ENCODE measurements at places on chromosomes 3 and 15.

- DNase-seq = no peak
Measured at GRCh38 chr3:163879172-163879571, 1199.1 kb downstream of the SI start.

- no peak for DNase-seq
Measured at GRCh38 chr3:112302881-112303763, 9.1 kb upstream of the SLC9C1 start.

DNA sequence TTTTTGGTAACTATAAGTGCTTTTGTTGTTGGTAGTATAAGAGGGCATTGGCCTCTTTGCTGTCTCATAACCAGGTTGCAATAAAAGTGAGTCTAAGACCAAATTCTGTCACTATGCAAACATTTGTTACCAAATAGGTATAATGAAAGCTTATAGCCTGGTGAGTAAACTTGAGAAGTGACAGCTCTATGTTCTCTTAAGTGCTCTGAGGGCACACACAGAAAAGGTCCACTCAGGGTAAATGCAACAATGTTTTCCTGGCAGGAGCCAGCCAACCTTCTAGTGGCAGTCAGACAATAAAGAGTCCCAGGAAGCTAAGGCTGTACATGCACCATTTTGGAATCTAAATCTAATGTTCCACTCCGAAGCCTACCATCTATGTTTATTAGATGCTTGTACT, 262.1 kb upstream of the TGFBR2 start:
- no peak for DNase-seq

GRCh38 chr3:31621314-31621713, 88.6 kb downstream of the STT3B start:
- DNase-seq = no peak

GRCh38 chr15:62153228-62153627, 11.9 kb downstream of the C2CD4B start:
- no peak for DNase-seq

DNA sequence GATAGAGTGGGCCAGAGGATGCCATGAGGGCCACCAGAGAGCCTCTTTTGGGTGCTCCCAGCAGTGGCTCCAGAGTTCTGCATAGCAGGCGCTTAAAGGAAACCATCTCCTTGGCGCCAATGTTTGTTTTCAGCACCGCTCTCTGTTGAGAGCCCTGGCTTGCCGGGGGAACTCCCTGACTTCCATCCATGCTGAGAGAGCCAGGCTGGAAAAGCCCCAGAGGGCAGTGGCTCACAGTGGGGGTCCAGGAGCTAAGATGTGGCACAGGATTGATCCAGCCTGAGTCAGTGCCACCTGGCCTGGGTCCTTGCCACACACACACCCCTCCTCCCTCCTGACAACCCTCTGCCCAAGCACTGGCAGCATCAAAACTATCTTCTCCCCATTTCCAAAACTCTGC, 50.4 kb upstream of the HACD2 start:
- DNase-seq = no peak

GRCh38 chr15:91553196-91553854, 300.2 kb upstream of the SLCO3A1 start:
- no peak for DNase-seq

- DNase-seq = no peak
Measured at GRCh38 chr3:114155370-114155821, 23.5 kb downstream of the DRD3 start.

DNA sequence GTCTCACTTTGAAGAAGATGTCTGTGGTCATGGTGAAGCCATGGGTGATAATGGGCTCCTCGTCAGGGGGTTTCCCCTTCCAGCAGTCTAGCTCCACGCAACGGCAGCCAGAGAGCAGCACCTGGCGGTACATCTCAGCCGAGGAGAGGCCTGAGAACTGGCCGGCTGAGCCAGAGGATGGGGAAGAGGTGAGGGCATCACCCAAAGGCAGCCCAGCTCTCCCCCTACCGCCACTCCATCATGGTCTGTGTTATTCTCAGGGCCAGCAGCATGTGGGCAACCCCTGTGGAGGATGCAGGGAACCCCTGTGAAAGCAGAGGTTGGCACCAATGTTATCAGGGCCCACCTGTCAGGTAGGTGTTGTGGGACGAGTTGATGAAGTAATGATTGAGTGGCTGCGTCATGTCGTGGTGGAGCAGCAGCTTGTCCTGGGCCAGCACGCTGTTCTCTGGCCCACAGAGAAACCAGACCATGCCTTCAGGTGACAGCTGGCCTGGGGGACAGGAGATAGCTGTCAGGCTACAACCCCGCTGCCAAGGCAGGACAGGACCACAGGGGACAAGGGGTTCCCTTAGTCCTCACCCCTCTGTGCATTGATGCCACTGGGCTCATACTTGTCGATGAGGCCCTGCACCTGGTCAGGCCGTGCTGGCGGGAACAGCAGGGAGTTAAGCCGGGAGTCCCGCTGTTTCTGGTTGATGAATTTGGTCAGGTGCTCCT, 9.4 kb downstream of the PLCB2 start:
- no peak for DNase-seq

DNA sequence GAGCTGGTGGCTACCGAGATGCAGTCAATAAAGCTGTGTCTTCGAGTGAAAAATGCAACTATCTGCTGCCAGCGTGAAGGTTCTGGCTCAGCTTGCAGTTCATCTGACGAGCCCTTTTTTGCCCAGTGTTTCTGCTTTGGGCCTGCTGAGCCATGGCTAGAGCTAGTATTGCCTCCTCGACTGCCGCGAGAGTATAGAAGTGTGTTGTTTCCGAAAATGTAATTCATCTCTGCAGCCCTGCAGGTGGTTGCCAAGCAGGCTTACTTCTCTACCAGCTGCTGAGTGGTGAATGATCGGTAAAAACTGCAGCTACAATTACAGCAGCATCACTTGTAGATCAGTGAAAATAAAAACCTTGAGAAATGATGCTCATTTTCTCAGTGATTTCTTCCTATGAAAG, 114.8 kb downstream of the DLG1 start:
- DNase-seq = no peak

DNA sequence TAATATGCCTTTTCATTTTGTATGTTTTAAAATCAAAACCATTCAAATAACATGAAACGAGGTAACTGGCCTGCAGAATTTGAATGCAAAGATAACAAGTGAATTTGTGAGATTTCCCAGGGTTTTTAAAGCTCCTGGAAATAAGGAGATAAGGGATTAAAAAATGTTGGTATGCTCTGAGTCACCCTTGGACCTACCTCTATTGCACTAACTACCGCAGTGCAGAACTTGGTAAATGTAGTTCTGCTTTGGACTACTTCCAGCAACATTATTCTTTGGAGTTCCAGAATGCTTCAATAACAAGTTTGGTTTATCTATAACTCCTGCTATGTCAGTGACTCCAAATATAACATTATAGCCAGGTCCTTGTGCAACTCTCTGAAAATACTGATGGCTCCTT, 201.7 kb downstream of the GAP43 start:
- DNase-seq = peak; percentile 48

- no peak for DNase-seq
Measured at GRCh38 chr3:50890688-50891344, 216.1 kb downstream of the DOCK3 start.

GRCh38 chr3:78908236-78908635, 859.6 kb downstream of the ROBO1 start:
- no peak for DNase-seq

- no peak for DNase-seq
Measured at GRCh38 chr15:84001655-84002054, 233.9 kb upstream of the GOLGA6L4 start.

DNA sequence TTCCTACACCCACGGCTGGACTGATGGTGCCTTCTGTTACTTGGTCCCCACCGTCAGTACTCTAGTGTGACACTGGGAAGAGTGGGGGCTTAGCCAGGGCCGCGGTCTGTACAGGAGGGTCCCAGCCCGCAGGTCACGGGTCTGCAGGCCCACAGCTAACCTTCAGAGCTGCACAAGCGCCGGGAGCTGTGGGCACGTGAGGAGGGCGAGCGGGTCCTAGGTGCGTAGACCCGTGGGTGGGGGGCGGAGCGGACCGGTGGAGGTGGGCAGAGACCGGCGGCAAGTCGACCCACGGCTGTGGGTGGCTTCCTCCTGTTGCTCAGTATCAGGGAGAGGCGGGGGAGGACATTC, 1.2 kb downstream of the TNFAIP8L3 start:
- DNase-seq = no peak

- no peak for DNase-seq
Measured at GRCh38 chr15:81491414-81492096, 117.5 kb upstream of the TMC3 start.

- no peak for DNase-seq
Measured at GRCh38 chr15:48855501-48856440, 22.2 kb upstream of the EID1 start.

DNA sequence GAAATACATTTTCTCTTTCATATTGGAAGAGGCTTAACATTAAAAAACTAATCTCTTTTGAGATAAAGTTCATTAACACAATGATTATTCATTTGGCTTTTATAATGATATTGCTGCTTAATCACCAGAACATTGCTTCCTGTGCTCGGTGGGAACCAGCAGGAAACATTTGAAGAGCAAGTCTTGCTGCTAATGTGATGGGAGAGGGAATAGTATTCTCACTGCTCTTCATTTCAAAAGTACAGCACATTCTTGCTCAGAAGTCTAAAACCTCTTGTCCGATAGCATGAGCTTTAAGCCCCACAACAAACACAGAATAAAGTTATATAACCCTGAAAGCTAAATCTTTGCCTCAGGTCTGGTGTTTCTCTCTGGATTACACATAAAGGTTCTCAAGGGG, 190.8 kb upstream of the CNTN4 start:
- DNase-seq = no peak

GRCh38 chr15:89814112-89814742, 425 bp downstream of the ANPEP start:
- no peak for DNase-seq

DNA sequence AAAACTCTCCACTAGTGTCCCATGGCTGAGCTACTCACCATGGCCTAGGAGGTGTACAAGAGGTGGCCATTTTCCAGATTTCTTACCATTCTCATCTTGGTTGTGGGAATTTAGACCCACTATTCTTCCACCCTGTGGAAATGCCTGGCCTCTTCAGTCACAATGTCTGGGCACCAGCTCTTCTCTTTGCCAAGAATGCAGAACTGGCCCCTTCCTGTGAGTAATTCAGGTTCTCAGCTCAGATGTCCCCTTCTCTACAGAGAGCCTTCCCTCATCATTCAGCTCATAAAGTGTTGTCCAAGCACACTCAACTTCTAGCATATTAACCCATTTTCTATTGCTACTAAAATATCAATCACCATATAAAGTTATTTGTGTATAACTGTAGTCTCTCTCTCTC, 575.5 kb upstream of the KCNMB2 start:
- DNase-seq = no peak

DNA sequence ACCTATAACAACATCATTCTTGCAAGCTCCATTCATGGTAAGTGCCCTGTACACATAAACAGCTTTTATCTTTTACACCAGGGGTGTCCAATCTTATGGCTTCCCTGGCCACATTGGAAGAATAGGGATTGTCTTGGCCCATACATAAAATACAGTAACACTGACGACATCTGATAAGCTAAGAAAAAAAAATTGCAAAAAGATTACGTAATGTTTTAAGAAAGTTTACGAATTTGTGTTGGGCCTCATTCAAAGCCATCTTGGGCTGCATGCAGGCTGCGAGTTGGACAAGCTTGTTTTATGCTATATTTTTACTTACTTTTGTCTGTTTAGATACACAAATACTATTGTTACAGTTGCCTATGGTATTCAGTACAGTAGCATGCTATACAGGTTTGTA, 31.6 kb downstream of the ZNF654 start:
- DNase-seq = no peak

DNA sequence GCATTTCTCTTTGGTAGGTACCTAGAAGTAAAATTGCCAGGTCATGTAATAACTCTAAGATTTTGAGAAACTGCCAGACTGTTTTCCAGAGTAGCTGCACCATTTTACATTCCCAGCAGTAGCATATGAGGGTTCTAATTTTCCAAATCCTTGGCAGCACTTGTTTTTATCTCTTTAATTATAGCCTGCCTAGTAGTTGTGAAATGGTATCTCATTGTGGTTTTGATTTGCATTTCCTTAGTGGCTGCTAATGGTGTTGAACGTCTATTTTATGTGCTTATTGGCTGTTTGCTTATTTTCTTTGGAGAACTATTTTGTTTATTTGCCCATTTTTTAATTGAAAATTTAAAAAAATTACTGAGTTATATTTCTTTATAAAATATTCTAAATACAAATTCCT, 117.9 kb downstream of the TCF12 start:
- no peak for DNase-seq

- no peak for DNase-seq
Measured at GRCh38 chr3:158839966-158840365, 38.1 kb downstream of the MFSD1 start.

DNA sequence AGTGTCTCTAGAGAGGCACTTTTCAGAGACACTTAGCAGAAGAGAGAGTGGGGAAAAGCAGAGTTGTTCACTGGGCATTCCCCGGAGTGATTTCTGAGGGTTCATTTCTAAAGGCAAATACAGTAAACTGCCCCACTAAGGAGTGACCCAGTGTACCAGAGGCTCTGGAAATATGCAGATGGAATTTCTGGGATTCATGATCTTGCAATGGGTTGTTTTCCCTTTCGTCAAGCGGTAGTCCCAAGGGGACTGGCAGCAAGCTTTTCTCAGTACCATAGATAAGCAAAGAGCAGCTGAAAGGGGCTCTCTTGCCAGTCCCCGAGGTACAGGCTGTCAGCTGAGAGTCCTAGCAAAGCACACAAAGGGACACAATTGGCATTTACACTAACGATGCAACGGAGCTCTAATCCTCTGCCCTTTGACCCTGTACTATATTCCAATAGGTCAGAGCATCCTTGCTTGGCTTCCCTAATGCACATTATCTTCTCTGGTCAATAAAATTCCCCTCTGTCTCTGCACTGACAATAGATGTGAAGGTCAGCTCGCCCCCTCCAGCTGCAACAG, 155.6 kb downstream of the SEMA6D start:
- DNase-seq = no peak

DNA sequence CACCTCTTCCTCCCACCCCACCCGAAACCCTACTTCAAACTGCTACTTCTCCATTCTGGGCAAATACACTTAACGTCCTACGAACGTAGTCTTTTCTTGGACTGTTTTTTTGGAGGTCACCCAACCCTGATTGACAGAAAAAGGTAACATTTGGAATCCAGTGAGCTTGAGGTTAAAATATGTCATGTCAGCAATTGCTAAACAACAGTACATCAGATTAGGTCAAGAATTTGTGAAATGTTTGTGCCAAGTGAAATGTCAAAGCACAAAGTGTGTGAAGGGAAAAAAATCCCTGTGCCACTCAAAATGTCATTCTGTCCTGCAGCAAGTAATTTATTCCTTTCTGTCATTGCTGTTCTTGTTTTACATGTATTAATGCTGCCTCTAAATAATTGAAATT, 49.2 kb upstream of the PPP2R3A start:
- DNase-seq = no peak

GRCh38 chr3:108090049-108090700, 656 bp downstream of the CD47 start:
- no peak for DNase-seq

GRCh38 chr3:50620820-50621219, 3.9 kb downstream of the MAPKAPK3 start:
- DNase-seq = no peak

DNA sequence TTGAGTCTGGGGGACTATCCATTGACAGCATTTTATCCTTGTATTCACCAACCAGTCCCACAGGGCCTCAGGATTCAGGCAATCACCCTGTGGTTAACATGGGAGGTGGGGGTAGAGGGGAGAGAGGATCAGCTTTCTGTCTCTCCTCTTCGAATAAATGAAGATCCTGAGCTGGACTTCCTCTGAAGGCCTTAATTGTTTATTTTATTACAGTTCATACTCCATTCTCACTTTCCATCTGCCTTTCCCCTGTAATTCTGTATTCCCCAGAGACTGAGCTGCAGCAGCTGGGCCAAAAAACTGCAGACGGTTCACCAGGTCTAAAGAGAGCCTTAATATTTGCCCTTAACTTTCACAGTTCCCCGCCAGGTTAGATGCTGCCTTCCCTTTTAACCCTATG, 11.9 kb downstream of the TAGLN3 start:
- DNase-seq = no peak

All from fibroblast of skin of left biceps (primary cell).